ENCODE measurements at places on chromosomes 4 and X. TPM values are rescaled to one million over a fixed set of nuclear protein-coding genes. Genes with fewer than 3 reads are reported as not detected.

Gene IDUA
- 15.8 TPM for total RNA-seq

Gene LRP2BP
- total RNA-seq: 0.49 TPM

Gene DAPP1
- not detected for total RNA-seq

Gene UGT2B17
- not detected for total RNA-seq

Gene POF1B
- total RNA-seq: not detected

Gene GYPA
- total RNA-seq: not detected

Gene S100P
- total RNA-seq: not detected

Gene HPSE
- 0.16 TPM for total RNA-seq

Gene GIMD1
- total RNA-seq: not detected

Gene ENAM
- total RNA-seq: under 0.01 TPM

Gene NR0B1
- total RNA-seq: not detected

Gene FAM236C
- not detected for total RNA-seq
